ENCODE measurements at places on chromosomes 16 and 17.

DNA sequence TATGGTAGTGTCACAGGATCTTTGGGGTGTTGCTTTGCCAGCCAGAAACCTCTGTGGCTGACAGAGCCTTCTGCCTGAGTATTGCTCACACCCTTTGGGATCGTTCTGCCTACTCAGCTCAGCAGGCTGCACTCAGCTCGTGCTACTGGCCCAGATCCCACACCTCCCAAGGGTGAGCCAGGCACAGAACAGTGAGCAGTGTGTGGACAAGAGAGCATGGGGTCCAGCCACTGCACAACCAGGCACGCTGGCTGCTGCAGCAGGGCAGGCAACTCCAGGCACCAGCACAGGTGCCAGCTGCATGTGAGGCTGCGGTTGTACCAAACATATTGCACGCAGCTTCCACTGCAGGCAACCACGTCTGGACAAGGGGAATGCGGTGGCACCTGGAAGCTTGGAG lies 84.9 kb downstream of the CYB561 start:
- no peak for DNase-seq

DNA sequence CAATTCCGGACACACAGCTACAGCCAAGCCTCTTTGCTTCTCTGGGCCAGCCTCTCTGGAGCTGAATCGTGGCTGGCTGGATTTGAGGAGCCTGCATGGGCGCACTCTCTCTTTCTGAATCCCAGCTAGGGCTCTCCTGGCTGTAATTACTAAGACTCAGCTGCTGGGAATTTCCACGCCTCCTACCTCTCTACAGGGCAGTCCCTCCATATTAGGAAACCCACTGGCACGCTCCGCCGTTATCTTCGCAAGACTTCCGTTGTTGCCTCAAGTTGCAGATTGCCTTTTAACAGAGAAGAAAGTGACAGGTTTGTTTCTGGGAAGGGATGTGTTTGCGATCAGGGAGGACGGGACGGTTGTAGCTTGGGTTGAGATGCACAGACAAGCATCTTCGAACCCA lies 188.4 kb upstream of the NLRP1 start:
- DNase-seq: no peak

- no peak for DNase-seq
Observed at GRCh38 chr17:32319548-32319905, 22.4 kb downstream of the C17orf75 start.

GRCh38 chr17:12048843-12049473 lies 28.3 kb downstream of the MAP2K4 start:
- DNase-seq: no peak

- DNase-seq: no peak
Observed at GRCh38 chr16:9772526-9773225, 409.6 kb downstream of the GRIN2A start.

DNA sequence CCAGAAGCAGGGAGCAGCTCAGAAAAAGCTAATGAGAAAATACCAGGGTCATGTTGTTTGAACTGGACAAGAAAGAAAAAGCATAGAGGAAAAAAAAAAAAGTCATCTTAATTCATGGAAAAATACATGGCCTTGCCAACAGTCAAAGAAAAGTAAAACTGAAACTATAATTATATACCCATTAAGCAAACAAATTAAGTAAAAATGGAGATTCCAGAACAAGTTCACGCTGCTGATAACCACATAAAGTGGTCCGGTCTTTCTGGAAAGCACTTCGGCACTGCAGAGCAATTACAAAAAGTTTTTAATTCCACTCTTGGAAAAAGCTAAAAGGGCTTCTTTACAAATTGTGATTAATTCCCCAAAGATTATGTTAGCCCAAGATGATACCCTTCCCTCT lies 12.4 kb upstream of the P2RX5 start:
- DNase-seq: no peak

- no peak for DNase-seq
Observed at GRCh38 chr16:79073566-79073965, 527.0 kb downstream of the MAF start.

DNA sequence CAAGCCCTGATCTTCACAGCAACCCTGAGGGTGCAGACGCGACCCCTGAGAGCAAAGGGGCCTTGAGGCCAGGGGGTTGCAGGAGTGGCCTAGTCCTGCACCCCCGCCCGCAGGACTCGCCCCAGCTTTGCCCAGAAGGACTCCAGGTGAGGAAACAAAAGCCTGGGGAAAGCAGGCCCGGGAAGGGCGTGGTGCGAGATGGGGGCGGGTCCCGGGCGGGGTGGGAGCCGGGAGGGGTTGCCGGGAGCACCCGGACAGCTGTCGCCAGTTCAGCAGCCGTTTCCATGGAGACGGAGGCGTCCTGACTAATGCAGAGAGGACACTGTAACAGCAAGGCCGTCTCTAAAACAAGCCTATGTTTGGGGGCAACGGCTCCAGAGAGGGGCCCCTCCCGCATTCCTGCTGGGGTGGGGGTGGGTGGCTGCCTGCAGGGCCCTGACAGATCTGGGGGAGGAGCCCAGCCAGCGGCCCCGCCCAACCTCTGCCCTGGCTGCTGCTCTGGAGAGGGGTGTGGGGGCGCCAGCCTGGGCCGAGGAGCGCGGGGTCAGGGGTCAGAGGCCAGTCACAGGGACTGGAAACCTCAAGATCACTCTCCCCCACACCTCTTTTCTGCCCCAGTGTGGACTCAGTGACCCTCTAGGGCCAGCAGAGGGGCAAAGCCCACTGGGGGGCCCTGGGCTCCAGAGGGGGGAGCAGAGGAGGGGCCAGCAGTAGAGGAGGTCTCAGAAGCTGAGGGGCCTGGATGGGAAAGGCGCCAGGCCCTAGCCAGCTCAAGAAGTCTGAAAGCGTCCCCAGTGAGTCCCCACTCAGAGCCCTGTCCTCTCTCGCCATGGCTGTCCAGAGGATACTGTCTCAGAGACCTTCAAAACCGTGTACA lies 3.1 kb upstream of the TPPP3 start:
- DNase-seq: peak; percentile 58

DNA sequence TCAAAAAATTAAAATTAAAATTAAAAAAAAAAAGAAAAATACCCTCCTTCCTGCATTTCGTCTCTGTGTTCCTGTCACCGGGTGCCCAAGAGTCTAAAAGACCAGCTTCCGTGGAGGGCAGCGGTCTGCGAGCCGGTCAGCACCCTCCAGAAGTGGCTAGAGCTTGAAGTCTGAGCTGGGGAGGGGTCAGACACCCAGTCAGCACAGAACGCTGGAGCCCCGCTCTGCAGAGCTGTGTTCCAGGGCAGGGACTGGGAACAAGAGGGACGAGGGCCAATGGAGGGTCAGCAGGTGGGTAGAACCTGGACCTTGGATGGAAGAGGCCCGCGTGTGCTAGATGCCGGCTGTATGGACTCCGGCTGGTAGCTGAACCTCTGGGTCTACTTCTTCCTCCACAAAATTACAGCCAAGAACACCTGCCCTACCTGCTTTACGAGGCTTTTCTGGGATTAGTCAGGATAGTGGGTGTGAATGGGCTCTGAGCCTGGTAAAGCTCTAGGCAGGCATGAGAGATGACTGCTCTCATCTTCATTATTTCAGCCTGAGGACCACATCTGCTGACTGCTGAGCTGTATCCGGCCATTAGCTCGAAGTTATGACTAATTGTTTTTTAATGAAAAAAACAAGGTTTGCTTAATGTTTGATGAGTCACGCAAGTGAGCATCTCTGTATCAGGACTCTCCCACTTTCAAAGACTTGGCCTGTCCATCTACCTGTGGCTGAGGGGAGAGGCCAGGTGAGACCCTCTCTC lies 5.9 kb downstream of the TRPV1 start:
- peak; percentile 39 for DNase-seq

DNA sequence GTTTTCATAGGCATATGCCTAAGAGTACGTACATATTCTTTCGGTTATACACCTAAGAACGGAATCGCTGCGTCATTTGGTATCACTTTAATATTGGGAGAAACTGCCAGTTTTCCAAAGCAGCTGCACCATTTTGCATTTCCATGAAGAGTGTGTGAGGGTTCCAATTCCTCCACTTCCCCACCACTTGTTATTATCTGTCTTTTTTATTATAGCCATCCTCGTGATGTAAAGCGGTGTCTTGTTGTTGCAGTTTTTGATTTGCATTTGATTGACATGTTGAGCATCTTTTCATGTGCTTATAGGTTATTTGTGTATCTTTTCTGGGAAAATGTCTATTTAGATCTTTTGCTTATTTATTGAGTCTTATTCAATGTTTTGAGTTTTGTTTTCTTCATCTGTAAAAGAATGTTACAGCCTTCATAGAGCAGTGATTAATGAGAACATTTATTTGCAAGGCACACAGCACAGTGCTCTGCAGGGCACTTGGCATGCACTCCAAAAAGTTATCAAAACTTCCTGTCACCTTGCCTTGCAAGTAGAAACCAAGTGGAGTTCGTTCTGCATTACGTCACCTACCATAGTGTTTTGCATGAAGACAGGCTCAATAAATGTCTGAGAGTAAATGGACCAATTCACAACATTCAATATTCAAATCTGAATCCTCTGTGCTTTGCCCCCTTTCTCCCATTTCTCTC lies 26.6 kb upstream of the ST6GALNAC1 start:
- DNase-seq: no peak

DNA sequence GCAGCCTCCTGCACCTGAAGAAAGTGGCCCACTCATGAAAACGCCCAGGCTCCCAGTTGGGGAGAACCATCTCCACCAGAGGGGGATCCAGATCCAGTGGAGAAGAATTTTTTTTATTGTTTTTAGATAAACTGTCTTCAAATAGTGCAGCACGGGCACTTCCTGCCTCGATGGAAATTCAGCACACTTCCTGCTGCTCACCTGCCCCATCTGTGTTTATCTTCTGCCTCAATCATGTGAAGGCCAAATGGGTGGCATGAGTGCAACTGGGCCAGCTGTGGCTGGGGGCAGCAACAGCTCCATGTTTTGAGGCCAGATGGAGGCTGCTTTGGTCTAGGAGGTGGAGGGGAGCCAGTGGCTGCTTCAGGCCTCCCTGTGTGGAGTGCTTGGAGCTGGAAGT lies 75.9 kb upstream of the WSB1 start:
- DNase-seq: no peak

DNA sequence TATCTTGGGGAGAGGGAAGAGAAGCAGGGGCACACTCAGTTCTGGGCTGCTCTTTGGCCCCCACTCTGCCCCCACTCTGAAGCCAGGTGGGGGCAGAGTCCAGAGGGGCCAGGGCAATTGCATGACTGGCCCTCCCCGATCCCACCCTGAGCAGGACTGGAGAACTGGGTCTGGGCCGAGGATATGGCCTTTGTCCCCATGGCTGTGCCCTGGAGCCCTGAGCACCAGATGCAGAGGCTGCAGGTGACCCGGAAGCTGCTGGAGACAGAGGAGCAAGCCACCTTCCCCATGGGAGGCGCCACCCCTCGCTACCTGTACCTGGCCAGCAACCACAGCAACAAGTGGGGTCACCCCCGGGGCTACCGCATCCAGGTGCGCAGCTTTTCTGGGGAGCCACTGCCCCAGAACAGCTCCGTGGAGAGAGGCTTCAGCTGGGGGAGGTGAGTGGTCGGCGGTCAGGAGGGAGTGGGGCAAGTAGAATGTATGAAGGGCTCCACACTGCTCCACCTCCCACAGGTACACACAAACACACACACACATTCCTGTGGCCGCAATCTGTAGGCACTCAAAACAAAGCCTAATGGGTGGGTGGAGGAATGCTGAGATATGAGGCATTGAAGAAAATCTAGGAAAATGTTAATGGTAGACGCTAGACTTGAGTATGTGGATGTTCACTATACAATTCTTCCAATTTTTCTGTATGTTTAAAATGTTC lies 21.4 kb downstream of the AOC3 start:
- no peak for DNase-seq

All from skeletal muscle cell (primary cell).